Mesothelial cell of epicardium (in vitro differentiated cells): ENCODE measurements at places on chromosomes 11 and 22. TPM values are rescaled to one million over a fixed set of nuclear protein-coding genes. Genes with fewer than 3 reads are reported as not detected.

CDHR5 gene
- 0.27 to 0.58 TPM (median 0.34 TPM) in 3 replicates for total RNA-seq

MTMR2 gene
- total RNA-seq, result 34.6 to 37.4 TPM (median 36.9 TPM) in 3 replicates

PLA2G3 gene
- 0.11 to 0.29 TPM (median 0.20 TPM) in 3 replicates for total RNA-seq

HTR3B gene
- total RNA-seq, result not detected in 3 replicates

ACAD8 gene
- total RNA-seq, result 23.1 to 24.4 TPM (median 23.1 TPM) in 3 replicates

HORMAD2 gene
- 0.23 to 0.47 TPM in 2 of 3 replicates, not detected in the other for total RNA-seq

CD3E gene
- total RNA-seq, result not detected in 3 replicates

MMP8 gene
- not detected in 3 replicates for total RNA-seq

TTC17 gene
- 135 to 147 TPM (median 143 TPM) in 3 replicates for total RNA-seq

FAM227A gene
- 10.3 to 11.9 TPM (median 11.0 TPM) in 3 replicates for total RNA-seq

THRSP gene
- 0.31 to 0.38 TPM (median 0.32 TPM) in 3 replicates for total RNA-seq

LMO2 gene
- 2.9 to 4.5 TPM (median 3.9 TPM) in 3 replicates for total RNA-seq

ETS1 gene
- total RNA-seq, result 29.7 to 30.0 TPM (median 30.0 TPM) in 3 replicates

MS4A4A gene
- not detected in 3 replicates for total RNA-seq

CRYBB3 gene
- total RNA-seq, result 0.27 to 0.54 TPM (median 0.31 TPM) in 3 replicates

OR10G4 gene
- not detected in 3 replicates for total RNA-seq

HSPB2 gene
- total RNA-seq, result 0.22 to 0.51 TPM (median 0.27 TPM) in 3 replicates

MAJIN gene
- not detected in 3 replicates for total RNA-seq

BTBD10 gene
- total RNA-seq, result 21.8 to 22.6 TPM (median 22.6 TPM) in 3 replicates

C11orf52 gene
- total RNA-seq, result 6.9 to 7.9 TPM (median 7.9 TPM) in 3 replicates

KRTAP5-2 gene
- total RNA-seq, result not detected in 3 replicates

ZP1 gene
- total RNA-seq, result 0.16 to 0.31 TPM in 2 of 3 replicates, not detected in the other

GGT1 gene
- total RNA-seq, result 16.1 to 18.2 TPM (median 17.5 TPM) in 3 replicates

CD3D gene
- total RNA-seq, result not detected in 3 replicates

GRAMD1B gene
- 8.4 to 9.0 TPM (median 9.0 TPM) in 3 replicates for total RNA-seq

APOL1 gene
- total RNA-seq, result 1.7 to 1.9 TPM (median 1.7 TPM) in 3 replicates

OR8D4 gene
- total RNA-seq, result 0.07 to 0.20 TPM (median 0.11 TPM) in 3 replicates

BEST1 gene
- 0.64 to 1.1 TPM (median 0.90 TPM) in 3 replicates for total RNA-seq

CCDC188 gene
- not detected in 3 replicates for total RNA-seq

CREB3L1 gene
- 34.5 to 43.0 TPM (median 36.3 TPM) in 3 replicates for total RNA-seq

BTG4 gene
- not detected in 3 replicates for total RNA-seq

OR8D2 gene
- not detected in 3 replicates for total RNA-seq

FXYD6 gene
- 114 to 125 TPM (median 116 TPM) in 3 replicates for total RNA-seq

RIN1 gene
- 6.7 to 7.1 TPM (median 7.0 TPM) in 3 replicates for total RNA-seq

EFEMP2 gene
- total RNA-seq, result 203 to 216 TPM (median 211 TPM) in 3 replicates

DRD4 gene
- 2.1 to 3.1 TPM (median 2.5 TPM) in 3 replicates for total RNA-seq

KDM4E gene
- total RNA-seq, result not detected in 3 replicates

OR51I1 gene
- 0.50 to 0.93 TPM (median 0.63 TPM) in 3 replicates for total RNA-seq

HTR3A gene
- total RNA-seq, result not detected in 3 replicates

SCN2B gene
- 2.3 to 2.5 TPM (median 2.4 TPM) in 3 replicates for total RNA-seq

GAS2L1 gene
- 13.4 to 14.6 TPM (median 13.6 TPM) in 3 replicates for total RNA-seq

APOA4 gene
- not detected in 3 replicates for total RNA-seq

SHISAL1 gene
- 0.58 to 0.72 TPM (median 0.62 TPM) in 3 replicates for total RNA-seq

INSC gene
- not detected in 3 replicates for total RNA-seq

PGA4 gene
- total RNA-seq, result not detected in 3 replicates

MISFA gene
- 7.6 to 8.9 TPM (median 8.0 TPM) in 3 replicates for total RNA-seq

FAM76B gene
- 37.3 to 46.1 TPM (median 38.7 TPM) in 3 replicates for total RNA-seq

SVIP gene
- total RNA-seq, result 17.0 to 19.9 TPM (median 19.6 TPM) in 3 replicates

CLMP gene
- total RNA-seq, result 16.3 to 18.9 TPM (median 18.0 TPM) in 3 replicates

KRTAP5-8 gene
- 0.18 to 0.73 TPM (median 0.25 TPM) in 3 replicates for total RNA-seq

TMA7B gene
- total RNA-seq, result not detected in 3 replicates
